ENCODE measurements at places on chromosomes 11 and 22.
A peak's percentile ranks its signal among the peaks of the same experiment; 100 is the strongest.

DNA sequence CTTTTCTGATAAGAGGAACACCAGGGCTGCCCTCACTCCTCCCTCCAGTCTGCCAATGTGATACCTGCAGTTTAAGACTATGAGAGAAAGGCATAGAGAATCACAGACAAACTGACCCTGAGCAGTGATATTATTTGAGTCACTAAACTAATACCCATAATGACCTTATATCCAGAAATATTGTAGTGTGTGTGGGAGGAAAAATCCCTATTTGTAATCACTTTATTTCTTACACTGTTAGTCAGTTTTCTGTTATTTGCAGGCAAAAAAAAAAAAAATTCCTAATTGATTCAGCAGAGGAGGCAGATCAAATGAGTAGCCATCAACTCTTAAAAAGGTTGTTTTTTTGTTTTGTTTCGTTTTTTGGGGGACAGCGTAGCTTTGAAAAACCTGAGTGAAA, 82.5 kb downstream of the MAML2 start:
- no peak for DNase-seq

DNA sequence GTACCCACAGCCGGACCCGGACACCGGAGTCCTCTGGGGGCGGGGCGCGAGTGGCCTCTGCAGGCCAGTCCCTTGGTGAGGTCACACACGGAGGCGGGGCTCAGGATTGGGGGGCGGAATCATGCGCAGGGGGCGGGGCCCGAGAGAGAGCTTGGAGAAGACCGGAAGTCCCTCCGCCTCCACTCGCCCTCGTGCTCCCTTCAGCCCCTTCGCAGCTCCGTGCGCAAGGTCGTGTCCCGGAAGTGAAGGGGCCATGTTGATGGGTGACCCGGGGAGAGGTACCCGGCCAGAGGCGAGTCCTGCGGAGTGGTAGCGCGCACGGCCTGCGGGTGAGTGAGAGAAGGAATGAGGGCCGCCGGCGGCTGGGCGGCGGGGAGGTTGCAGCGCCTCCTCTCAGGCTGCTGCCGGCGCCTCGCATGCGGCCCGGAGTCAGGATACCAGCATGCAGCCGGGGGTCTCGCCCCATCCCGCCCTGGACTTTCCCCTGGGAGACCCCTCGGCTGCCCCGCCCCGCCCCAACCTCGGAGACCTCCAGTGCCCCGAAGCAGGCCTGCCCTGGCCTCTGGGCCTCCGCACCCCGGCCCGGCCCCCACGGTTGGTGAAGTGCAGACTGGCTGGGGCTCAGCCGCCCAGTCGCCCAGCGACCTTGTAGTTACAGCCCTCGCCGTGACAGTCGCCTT, at the start of gene MIEF1:
MIEF1 (plus strand) TSS at position 182 of the 680 bp plus-strand sequence. CDS start 9,005 bp downstream, outside the sequence.
- peak; percentile 91 for DNase-seq

GRCh38 chr22:22706253-22706915, 62.0 kb downstream of the GGTLC2 start:
- no peak for DNase-seq

GRCh38 chr11:128346804-128347203, 240.6 kb downstream of the ETS1 start:
- DNase-seq, result no peak

GRCh38 chr22:47205081-47205491, 442.6 kb downstream of the TBC1D22A start:
- no peak for DNase-seq

- DNase-seq, result no peak
Measured at GRCh38 chr11:128494418-128495332, 92.7 kb downstream of the ETS1 start.

DNA sequence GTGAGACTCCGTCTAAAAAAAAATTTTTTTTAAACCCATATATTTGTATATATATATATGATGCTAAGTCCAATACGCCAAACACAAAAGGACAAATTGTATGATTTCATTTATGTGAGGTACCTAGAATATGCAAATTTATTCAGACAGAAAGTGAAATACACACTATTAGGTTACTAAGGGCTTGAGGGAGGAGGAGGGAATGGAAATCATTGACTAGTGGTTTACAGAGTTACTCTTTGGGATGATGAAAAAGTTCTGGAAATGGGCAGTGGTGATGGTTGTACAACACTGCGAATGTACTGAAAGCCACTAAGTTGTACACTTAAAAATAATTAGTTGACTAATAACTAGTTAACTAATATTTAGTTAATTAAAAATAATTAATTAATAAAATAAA, 36.2 kb upstream of the FGF3 start:
- DNase-seq, result no peak

- DNase-seq, result no peak
Measured at GRCh38 chr11:61712846-61713245, 32.7 kb downstream of the DAGLA start.

DNA sequence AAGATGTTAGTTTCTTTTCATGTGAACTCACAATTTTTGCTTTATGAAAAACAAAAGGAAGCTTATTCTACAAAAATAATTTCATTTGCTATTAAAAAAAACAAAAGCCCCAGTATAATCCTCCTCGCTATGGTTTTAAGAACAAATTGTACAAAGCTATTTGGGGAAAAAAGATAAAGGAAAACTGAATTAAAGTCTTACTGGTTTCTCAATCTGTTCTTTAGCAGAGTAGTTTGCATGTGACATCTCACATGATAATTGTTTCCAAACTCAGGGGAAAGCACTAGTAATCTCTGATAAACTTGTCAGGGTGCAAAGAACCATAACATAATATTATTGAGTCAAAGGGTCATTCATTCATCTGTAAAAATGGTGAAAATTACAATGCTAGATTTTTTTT, 2.9 kb upstream of the DDI1 start:
- DNase-seq, result no peak

- DNase-seq, result no peak
Measured at GRCh38 chr22:40867109-40867508, 5.2 kb upstream of the DNAJB7 start.

- DNase-seq, result peak; percentile 84
Measured at GRCh38 chr11:925496-926301, at the start of gene AP2A2. TSS of gene AP2A2 (plus strand) at chr11:925870. CDS start at chr11:926022, 152 bp downstream.

DNA sequence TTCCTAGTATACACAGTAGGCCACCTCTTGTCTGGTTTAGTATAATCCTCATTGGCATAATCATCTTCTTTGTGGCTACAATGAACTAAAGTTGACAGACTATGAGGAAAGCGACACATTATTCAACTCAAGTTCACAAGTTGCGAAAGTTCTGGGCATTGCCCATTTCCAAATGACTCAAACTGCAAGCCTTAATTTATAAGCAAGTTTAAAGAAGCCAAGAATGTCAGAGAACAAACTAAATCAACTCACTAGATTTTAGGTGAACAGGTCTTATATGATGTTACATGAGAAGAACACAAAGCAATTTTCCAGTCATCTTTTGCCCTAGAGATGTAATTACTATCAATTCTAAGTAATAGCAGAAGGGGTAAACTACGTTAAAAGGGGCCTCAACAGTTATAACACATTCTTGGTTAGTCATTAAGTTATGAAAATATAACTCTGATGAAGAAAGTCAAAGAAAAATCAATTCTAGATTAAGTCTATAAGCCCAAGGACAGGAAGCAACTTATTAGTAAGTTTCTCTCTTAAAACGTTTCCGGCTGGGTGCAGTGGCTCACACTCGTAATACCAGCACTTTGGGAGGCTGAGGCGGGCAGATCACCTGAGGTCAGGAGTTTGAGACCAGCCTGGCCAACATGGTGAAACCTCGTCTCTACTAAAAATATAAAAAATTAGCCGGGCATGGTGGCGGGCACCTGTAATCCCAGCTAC, 21.5 kb downstream of the PICALM start:
- DNase-seq, result no peak

All from NCI-H1105 (cell line).